ENCODE measurements at places on chromosomes 7 and 10.

DNA sequence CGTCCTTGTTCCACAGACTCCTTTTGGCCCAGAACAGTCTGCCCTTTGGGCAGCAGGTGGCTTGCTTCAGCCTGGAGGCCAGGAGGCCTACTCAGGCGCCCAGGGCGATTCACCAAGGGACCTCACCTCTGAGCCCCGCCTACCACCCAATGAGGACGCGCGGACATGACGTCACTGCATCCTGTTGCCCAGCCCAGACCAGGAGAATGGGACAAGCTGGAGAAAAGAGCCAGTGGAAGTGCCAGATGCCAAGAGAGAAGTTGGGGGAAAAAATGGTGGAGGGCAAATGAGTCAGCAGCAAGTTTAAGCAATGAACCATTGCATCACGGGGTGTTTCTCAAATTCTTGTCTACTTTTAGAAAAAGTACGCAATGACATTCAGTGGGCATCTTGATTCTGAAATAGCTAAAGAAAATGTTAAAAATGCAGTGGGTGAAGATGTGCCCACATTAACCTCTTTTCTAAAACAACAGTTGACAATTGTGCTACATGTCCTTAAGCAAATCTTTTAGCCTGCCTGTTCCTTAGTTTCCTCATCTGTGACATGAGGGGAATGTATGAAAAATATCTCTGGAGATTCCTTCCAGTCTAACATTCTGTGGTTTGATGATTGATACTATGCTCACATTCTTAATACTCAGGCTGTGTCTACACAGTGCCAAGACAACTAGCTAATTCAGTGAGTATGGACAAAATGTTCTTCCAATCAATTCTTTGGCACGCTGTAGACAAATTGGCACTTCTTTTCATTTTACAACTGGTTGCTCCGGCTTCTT is 23.9 kb upstream of the LEP start:
- no peak for DNase-seq

GRCh38 chr10:14220026-14220425 is 110.7 kb downstream of the FRMD4A start:
- DNase-seq = no peak

GRCh38 chr7:111012799-111013675 is 77.9 kb upstream of the LRRN3 start:
- DNase-seq = no peak

- no peak for DNase-seq
Measured at GRCh38 chr10:6204063-6204340, 1.3 kb downstream of the PFKFB3 start.

DNA sequence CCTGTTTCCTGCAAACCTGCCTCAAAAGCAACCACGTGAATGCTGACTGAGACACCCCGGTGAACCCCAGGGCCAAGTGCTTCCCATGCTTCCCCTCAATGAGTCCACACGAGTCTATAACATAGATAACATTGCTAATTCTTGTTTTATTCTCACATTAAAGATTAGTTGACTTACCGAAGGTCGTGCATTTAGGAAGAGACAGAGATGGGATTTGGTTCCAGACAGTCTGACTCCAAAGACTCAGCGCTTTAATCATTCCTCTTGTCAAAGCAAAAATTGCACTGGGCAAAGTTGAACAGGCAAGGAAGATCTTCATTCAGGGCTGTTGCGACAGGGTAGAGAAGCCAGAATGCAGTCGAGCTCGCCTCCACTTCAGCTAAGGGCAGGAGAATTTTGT is 435.6 kb upstream of the C7orf33 start:
- DNase-seq = no peak

DNA sequence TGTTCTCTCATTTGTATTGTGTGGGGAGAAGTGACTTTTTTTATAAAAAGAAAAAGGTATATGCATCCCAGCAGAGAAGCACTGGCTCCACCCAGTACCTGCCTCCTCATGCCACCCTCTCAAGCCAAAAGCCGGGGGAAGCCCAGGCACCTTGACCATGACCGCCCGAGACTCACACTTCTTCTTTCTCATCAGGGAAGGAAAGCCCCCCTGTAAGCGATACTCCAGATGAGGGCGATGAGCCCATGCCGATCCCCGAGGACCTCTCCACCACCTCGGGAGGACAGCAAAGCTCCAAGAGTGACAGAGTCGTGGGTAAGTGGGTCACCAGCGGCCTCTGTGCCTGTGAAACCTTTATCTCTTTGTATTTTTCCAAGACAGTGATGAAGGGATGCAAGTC is 22.9 kb downstream of the IKZF1 start:
- no peak for DNase-seq

- DNase-seq = no peak
Measured at GRCh38 chr7:15609287-15609686, 47.5 kb upstream of the AGMO start.

GRCh38 chr7:151699928-151700319 is 177.0 kb downstream of the PRKAG2 start:
- no peak for DNase-seq

- DNase-seq = no peak
Measured at GRCh38 chr10:17538941-17539340, 78.2 kb downstream of the HACD1 start.

DNA sequence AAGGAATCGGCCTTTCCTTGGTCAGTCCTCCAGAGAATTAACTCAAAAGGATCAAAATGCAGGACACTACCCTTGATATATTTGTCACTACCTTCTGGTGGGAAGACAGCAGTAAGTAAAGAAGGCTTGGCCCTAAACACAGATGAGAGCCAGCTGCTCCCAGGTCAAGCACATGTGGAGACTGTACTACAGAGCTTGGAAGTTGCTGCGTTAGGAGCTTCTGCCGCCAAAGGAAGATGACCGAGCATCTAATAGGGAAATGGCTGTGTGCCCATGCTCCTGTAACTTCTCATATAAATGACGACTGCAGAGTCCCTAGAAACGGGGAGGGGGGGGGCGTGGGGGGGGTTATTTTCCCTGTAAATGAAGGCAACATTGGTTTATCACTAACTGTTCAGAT is 59.0 kb downstream of the PODXL start:
- no peak for DNase-seq

DNA sequence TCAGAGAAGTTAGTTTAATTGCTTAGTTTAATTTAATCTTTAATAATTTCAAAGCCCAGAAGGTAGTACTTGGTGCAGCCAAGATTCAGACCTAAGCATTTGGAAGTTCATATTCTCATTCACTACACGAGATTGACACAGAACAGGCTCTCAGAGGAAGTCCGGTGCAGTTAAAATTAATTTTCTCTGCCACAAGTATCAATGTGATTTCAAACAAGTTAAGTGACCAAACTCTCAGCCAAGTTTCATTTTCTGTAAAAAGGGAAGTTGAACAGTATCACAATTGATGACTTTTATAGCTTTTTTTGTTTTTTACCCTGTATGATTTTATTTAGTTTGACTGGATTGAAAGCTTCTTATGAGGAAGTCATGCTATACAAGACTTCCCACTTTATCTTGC is 1494.9 kb upstream of the LRRTM3 start:
- no peak for DNase-seq

DNA sequence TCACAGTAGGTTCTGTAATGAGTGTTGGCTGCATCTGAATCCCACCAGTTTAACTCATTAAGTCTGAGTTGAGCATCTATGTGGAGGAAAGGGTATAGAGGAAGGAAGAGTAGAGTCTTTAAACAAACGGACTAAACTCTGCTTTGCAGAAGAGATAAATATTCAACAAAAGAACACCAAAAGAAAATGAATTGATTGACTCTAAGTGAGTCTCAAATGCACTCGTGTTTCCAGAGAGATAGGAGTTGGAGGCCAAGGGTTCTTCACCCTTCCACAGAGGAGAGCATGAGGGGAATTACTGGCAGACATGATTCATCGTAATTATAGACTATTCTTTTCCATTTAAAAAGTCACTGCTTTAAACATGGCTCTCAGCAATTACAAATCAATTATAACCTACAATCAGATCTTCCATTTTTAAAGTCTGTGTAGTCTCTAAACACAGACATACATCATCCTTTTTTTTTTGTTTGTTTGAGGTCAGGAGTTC is 56.3 kb downstream of the PLPP4 start:
- DNase-seq = no peak

DNA sequence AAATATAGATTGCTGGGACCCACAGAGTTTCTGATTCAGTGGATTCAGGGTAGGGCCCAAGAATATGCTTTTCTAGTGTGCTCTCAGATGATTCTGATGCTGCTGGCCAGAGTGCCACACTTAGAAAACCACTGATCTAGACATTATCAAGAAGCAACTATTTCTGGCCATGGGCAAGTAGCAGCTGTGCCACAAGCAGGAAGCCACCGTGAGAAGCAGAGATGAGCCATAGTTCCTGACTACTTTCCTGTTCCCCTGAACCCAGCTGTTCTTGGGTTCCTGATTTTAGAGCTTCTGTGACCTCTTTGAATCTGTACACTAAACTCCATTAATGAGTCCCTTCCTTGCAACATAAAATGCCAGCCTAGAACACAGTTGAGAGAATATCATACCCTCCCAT is 38.1 kb upstream of the PIK3AP1 start:
- DNase-seq = no peak
